ENCODE measurements at places on chromosomes 2 and 18.

DNA sequence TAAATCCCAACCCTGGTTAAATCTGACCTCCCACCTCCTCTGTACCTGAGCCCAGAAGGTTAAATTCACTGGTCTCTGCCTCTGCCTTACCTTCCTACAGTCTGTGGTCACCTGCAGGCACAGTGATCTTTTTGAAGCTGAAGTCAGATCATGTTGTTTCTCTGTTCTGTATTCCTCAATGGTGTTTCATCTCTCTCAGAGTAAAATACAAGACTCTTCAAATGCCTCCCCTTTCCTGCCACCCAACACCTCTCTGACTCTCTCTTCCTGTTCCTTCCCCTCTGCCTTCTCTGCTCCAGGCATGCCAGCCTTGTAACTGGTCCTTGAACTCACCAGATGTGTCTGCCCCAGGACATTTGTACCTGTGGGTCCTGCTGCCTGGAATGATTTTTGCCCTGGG lies 219.3 kb downstream of the UXS1 start:
- DNase-seq = no peak

GRCh38 chr18:48860269-48861180 lies 90.2 kb downstream of the SMAD7 start:
- no peak for DNase-seq

GRCh38 chr2:156333951-156334495 lies 1.5 kb upstream of the NR4A2 start:
- peak; percentile 76 for DNase-seq

DNA sequence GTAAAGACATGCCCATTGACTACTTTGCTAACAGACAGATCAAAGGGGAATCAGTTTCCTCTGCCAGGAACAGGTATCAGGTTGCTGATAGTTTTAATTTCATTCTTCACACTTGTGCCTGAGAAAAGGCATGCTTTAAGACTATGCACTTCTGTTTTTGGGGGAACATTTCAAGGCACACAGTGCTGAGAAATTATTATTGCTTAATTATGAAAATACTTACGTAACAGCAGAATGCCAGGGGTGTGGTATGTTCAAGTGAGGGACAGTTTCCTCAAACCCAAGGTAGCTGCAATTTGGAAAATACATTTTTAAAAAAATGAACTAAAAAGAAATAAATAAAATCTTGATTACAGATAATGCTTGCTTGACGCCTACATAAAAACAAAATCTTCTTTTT lies 1746.1 kb upstream of the PIK3C3 start:
- DNase-seq = no peak

DNA sequence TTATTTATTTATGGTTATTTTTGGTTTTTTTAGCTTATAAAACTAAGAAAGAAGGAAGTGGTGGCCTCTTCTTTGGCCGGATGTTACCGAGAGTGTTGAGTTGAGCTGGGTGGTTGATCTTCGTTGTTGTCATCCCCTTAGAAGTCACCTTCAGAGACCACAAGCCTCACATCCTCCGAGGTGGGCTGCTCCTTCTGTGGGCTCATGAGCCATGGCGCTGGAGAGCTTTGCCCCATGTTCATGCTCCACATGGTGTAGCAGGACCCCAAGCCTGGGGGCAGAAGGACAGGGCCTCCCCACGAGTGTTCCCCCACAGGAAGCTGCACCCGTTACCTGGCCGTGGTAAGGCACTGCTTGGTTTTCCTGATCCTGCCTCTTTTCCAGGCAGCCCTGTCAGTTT lies 23.4 kb downstream of the SNTG2 start:
- DNase-seq = peak; percentile 26

GRCh38 chr2:124920448-124920847 lies 895.4 kb downstream of the CNTNAP5 start:
- DNase-seq = no peak

- no peak for DNase-seq
Observed at GRCh38 chr2:127570282-127571250, 35.1 kb downstream of the MYO7B start.

GRCh38 chr2:48332286-48332685 lies 197.7 kb upstream of the STON1 start:
- DNase-seq = no peak

- DNase-seq = peak; percentile 74
Observed at GRCh38 chr2:101831351-101831865, 133.9 kb downstream of the MAP4K4 start.

GRCh38 chr2:237283131-237283928 lies 130.6 kb downstream of the COL6A3 start:
- no peak for DNase-seq

DNA sequence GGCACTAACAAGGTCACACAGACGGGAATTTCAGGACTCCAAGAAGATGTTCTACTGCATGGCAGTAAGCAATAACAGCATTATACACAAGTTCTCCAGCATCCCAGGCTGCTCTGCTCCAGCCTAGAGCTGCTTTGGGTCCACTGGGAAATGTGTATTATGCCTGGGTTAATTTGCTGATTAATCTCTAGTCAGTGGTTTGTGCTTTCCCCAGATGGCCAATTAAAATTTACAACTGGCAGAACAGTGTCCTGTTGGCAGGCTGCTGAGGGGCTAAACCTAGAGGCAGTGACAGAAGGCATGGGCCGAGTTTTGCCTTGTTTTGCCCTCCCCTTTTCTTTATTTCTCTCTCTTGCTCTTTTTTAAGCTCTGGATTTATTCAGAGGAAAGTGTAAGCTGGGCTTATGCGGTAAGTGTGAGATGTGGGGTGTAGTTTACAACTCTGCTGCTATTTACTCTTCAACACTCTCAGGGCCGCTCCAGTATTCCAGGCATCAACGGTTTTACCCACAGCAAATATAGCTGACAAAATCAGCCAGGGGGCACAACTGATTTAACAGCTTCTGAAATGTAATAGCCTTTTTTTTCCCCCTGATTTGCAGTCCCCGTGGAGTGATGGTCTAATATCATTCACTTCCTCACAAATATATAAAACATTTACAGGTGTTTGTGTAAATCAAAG lies 348.0 kb downstream of the GPD2 start:
- no peak for DNase-seq

DNA sequence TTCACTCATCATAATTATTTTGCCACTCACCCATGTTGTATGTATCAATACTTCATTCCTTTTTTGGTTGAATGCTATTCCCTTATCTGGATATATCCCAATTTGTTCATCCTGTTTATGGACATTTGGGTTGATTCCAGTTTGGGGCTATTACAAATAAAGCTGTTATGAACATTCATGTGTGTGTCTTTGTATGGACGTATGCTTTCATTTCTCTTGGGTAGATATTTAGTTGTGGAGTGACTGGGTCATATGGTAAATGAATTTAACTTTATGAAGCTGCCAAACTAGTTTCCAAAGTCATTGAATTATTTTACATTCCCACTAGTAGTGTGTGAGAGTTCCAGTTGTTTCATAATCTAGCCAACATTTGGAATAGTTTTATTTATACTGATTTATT lies 2.7 kb downstream of the FAM228B start:
- DNase-seq = no peak

- no peak for DNase-seq
Observed at GRCh38 chr2:40281021-40281940, 170.6 kb downstream of the SLC8A1 start.

GRCh38 chr2:41079011-41079410 lies 627.1 kb upstream of the SLC8A1 start:
- no peak for DNase-seq

DNA sequence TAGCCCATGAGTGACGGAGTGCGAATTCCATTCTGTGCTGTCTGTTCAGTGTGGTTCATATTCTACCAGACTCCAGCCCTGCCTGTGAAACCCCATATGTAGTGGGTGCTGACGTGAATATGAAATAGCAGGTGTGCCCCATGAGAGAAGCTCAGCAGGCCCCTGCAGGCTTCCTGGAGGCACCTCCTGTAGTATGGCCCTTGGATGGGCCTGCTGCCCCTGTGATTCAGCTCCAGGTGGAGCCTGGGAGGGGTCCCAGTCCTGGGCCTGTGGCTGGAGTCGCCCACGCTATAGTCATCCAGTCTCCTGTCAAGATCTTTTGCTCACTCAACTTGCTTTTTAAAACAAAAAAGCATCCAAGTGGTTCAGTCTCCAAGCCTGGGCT lies 125.5 kb downstream of the GLI2 start:
- no peak for DNase-seq

- DNase-seq = peak; percentile 54
Observed at GRCh38 chr18:26133652-26134051, at the start of gene PSMA8. Gene PSMA8, plus strand, starts transcription at chr18:26133869. Its CDS starts 97 bp downstream, at chr18:26133966.

GRCh38 chr2:238239863-238240756 lies at the start of gene HES6:
Gene HES6, minus strand, starts transcription at chr2:238240038. Its CDS starts 133 bp downstream, at chr2:238239905.
- peak; percentile 81 for DNase-seq

DNA sequence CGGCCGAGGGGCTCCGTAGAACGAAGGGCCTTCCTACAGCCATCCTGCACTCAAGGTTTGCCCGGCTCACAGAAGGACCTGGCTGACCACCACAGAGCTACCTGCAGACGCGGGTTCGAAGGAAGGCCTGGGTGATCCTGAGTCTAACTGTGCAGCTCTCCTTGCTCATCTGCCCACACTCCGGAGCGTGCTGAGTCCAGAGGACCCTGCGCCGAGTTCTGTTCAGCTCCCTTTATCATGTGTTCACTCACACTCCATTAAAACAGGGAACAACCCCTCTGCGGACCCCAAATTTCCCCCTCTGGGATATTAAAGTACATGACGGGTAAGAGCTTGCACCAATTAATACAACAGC lies 138.3 kb downstream of the PXDN start:
- DNase-seq = no peak

DNA sequence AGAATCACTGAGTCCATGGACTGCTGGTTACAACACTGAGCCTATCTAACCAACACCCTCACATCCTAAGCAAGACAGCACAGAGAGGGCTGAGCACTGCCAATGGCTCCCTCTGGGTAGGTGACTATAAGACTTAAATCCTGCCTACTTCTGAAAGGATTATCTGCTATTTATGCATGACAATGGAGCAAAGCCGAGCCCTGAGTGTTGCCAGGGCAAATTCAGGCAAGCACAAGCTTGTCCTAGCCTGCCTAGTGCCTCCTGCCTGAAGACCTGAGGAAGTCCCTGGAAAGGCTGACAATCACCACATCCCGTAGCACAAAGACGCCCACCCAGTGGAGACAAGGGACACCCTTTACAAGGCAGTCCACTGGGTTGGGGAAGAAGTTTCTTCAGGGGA lies 129.7 kb downstream of the OSR1 start:
- DNase-seq = no peak

DNA sequence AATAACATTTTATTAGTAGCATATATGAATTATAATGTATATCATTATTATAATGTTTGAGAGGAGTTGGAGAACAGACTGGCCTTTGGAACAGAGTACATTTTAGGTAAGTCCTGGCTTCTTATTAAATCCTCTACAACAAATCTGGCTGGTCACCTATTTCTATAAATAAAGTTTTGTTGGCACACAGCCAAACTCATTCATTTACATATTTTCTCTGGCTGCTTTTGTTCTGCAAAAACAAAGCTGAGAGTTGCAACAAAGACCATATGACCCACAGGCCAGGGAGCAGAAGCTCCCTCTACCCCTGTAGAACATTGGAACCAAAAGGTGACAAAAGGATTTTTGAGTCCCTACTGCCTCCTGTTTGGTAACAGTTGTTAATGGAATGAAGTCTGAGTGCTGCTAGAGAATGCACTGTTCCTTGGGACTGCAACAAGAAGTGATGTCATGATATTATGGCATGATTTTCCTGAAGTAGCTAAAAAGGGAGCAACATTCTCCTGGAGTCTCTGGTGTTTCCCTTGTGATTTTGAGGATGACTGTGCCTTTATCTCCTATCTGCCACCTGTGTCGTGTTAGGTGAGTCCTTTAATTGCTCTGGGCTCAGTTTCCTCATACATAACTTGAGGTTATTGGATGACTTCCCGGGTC lies 22.0 kb upstream of the SP9 start:
- DNase-seq = no peak

DNA sequence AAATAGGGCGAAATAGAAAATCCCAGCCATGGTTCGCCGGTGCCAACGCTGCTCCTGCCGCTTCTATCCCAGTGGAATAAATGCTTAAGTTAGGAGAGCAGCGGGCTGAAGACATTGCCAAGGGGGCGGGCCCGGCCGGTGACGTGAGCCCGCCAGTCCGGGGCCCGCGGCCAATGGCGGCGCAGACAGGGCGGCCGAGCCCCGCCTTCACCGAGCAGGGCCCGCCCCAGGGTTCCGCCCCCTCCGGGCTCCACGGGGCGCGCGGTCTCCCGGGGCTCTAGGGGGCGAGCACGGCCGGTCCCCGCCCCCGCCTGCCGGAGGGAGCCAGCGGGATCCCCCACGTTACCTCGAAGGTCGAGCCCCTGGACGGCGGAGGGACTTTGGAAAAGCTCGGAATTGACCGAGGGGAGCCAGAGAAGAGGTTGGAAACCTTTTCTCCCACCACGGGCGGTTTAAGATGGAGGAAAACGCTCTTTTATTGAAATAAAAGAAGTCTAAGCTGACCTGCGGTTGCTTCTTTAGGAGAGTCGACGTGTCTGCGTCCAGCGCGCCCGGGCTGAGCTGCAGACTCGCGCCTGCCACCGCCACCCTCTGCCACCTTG lies at the start of gene EPHA4:
TSS of gene EPHA4 (minus strand) at position 86 of the 602 bp plus-strand sequence. CDS start at position 30, 56 bp downstream.
- peak; percentile 83 for DNase-seq

DNA sequence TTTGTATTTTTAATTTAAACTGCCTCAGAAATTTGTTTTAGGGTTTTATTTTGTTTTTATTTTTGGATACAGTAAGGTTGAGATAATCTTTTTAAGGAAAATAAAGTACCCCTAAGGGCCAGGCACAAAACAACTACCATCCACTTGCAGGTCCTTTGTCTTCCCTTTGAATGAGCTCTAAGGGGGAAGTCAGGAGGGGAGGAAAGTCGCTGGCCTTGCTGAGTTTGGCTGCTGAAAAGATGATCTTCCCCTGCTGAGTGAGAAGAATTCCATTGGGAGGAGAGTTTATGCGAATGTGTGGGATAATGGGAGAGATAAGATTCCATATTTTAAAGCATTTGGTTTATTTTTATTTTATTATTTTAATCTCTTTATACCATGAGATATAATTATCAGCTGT lies 100.7 kb downstream of the ARHGAP15 start:
- DNase-seq = no peak

DNA sequence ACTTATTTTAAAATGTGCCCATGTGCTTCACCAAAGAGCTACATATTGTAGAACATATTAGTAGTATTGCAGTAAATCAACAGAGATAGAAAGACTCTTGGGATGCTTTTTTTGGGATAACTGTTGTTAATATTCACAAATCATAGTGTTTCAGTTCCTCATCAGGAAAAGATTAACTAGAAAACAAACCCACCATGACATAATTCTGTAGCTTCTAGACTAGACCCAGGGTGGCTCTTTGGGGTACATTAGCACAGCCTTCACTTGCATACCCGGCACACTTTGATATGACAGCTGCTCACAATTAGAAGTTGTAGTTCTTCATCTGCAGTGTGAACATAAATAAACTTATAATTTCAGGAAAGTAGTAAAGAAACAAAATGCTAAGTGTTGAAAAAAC lies 154.2 kb downstream of the ATP9B start:
- DNase-seq = no peak

DNA sequence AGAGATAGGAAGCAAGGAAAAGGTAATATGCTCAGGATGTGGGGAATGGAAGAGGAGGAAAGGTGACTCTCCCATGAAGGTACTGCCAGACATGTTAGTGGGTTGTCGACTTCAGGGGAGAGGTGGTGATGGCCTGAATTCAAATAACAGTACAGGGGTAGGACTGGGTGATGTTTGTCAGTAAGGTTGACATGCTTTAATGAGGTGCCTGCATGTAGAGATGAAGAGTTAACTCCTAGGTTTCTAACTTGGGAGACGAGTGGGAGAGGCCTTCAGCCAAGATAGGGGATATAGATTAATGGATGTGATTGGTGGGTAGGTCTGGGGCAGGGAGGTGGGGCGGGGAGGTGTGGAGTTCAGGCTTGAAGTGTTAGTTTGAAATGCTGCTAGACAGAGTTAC lies 2.6 kb downstream of the NAPG start:
- no peak for DNase-seq

- no peak for DNase-seq
Observed at GRCh38 chr2:239684271-239684810, 283.5 kb upstream of the HDAC4 start.
